AG04449 (cell line): ENCODE measurements at places on chromosomes 12 and 14.

GRCh38 chr14:51291016-51291415 lies 51.0 kb downstream of the TMX1 start:
- DNase-seq: no peak

DNA sequence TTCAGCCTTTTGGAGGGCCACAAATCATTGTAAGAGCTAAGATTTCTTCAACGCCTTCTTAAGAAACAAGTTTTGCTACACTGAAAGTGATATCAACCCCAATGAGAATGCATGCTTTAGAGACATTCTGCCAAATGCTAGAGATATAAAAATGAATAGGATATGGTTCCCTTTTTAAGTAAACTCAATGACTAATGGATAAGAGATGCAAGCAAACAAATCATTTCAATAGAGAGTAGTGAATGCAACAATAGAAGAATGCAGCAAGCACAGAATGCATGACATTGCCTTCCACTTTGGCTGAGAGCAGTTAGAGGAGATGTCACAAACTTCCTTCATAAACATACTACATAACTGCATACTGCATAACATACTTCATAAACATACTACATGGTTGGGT lies 116.4 kb downstream of the PDZRN4 start:
- no peak for DNase-seq

GRCh38 chr12:82896979-82897378 lies 210.3 kb downstream of the TMTC2 start:
- no peak for DNase-seq

GRCh38 chr12:115794659-115795081 lies 482.8 kb downstream of the MED13L start:
- no peak for DNase-seq

GRCh38 chr12:28498850-28499249 lies 308.6 kb downstream of the CCDC91 start:
- no peak for DNase-seq

- DNase-seq: no peak
Measured at GRCh38 chr12:114294303-114294685, 111.7 kb downstream of the TBX5 start.

DNA sequence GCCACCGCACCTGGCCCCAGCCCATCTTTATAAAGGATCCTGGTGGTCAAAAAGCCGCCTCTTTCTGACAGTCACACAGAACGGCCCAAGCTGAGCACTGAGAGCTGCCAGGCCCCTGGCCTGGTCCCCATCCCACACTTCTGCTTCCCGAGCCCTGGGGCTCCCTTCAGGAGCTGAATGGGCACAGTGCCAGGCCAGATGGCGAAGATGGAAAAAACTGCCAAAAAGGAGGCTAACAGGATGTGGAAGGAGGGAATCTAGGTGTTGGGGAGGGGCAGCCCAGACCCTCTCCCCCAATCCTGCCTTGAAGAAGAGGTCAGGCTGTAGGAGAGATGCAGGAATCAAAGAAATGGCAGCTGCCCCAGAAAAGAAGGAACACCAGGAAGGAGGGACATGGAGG lies 5.0 kb downstream of the LPAR5 start:
- no peak for DNase-seq

GRCh38 chr14:22780105-22780679 lies 13.7 kb downstream of the OXA1L start:
- no peak for DNase-seq

GRCh38 chr12:52838609-52839435 lies 4.7 kb upstream of the KRT79 start:
- DNase-seq: no peak

DNA sequence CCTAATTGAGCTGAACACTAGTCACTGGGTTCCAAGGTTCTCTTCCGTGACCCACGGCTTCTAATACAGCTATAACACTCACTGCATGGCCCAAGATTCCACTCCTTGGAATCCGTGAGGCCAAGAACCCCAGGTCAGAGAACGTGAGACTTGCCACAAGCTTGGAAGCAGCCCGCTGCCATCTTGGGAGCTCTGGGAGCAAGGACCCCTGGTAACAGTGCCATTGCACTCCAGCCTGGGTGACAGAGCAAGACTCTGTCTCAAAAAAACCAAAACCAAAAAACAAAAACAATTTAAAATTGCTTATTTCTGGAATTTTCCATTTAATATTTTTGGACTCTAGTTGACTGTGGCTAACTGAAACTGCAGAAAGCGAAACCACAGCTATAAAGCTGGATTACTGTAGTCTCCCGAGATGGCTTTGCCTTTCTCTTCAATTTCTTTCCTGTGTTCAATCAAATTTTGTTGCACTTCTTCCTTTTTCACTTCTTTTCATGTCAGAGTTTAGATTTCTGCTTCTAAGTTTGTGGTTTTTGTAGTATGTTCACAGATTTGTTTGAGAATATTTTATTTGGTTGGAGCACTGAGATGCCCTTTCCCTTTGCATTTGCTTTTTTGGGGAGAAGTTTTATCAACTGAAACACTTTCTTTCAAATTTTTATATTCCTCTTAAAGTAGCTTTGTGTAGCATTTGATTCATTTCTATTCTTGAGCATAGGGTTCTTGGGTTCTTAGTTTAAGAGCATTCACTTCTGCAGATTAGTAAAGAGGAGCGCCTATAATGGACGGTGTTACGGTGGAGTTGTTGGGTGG lies 44.6 kb downstream of the DDHD1 start:
- no peak for DNase-seq

DNA sequence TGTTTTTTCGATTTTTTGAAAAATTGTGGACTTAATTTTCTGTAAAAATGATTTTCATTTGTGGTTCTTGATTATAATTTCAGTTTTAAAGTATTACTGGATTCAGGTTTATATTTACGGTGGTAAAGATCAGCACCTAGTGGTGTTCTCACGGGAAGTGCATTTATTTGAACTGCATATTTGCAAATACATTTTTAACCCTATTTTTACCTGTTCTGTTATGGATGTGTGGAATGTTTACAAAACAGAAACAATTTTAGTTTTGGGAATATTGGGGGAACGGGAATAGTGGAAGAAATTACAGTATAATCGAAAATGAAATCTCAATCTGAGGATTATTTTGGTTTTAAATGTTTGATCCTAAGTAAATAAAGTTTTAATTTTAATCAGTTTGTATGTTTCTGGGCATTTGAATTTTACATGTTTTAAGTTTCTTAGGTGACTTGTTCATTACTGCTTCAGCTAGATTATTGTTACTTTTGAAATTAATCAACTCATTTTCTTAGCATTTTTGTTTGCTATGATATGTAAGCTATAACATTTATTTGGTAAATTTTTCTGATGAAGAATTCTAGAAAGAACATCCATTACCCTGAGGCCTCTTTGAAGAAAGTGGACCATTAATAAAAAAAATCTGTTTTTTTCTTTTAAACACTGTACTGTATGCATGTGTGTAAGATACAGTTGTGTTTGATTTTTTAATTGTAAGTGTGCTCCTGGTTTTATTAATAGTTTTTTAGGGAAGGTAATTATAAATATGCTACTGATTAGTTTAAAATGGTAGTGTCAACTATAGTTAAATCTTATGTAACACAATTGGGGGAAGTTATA lies 942 bp downstream of the ATF7IP start:
- no peak for DNase-seq

DNA sequence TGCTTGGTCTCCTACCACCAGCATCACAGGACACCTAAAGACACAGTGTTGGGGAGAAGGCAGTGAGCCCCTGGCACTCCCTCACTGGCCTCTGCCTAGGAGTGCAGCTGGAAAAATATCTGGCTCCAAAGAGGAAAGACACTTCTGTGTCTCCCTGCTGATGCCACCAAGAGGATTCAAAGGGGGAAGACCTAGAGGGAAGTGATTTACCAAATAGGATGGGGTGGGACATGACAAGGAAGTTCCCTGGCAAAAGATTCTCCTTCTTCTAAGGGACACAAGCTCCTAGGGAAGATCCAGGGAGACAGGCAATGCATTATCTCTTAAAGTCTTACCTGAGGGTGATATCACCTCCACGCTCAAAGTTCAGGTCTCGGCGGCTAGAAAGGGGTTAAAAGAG lies 6.1 kb downstream of the NDRG2 start:
- DNase-seq: no peak

DNA sequence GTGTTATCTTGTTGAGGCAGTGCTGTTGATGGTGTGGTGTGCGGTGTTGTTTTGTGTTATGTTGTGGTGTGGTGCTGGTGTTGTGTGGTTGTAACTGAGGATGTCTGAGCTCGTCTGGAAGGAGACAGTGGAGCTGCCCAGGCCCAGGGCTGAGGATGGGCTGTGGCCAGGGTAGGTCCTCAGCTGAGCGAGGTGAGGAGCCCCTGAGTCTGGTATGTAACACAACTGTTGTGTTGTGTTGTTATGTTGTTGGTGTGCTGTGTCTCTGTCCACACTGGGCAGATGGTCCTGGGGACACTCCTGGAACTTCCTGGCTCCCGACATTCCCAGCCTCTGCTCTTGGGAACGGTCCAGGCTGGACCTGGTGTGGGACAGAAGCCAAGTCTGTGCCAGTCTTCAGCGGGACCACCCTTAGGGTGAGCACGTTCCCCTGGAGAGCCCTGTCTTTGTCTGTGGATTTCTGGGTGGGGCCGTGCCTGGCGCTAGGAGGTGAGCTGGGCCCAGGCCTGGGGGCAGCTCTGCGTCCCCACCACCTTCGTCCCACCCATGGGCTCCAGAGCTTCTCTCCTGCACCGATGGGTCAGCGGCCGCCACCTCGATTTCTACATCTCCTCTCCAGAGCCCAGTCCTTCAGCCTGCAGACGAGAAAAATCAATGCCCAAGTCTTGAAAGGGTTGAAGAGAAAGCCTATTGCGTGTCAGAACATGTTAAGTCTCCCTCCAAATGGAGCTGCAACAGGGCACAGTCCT lies 27.4 kb upstream of the SFSWAP start:
- no peak for DNase-seq

DNA sequence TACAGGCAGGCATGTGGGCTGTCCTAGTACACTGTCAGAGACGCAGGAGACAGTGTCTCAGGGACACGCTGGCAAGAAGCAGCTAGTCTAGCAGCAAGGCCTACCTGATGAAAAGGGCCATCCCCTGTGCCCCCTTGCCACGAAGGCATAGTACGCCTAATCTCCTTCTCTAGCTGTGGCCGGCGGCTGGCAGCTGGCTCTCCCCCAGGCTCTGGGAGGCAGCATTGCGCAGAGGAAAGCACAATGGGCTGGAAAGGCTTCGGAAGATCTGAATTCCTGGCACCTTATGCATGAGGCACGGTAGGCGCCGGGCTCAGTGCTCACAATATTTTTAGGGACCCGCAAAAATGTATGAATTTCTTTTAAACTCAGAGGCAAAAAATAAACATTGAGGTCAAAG lies 16.0 kb upstream of the PLEKHH1 start:
- no peak for DNase-seq

DNA sequence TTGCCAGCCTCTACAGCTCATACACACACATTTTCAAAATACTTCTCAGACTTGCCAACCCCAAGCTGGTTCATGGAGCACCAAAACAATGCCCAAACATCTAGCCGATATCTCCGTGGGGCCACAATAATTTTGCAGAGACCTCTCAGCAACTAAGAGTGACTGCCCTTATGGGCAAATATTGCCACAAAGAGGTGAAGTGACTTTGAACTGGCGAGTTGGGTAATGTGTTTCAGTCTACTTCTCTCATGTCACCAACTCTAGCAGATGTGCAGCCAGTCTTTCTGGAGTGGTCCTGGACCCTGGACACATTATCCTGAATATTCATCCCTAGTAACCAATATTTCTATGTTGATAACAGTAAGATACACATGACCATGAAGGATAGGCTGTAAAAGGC lies 290.3 kb downstream of the EMP1 start:
- DNase-seq: no peak

GRCh38 chr12:104056419-104056972 lies 6.5 kb upstream of the GLT8D2 start:
- DNase-seq: no peak

DNA sequence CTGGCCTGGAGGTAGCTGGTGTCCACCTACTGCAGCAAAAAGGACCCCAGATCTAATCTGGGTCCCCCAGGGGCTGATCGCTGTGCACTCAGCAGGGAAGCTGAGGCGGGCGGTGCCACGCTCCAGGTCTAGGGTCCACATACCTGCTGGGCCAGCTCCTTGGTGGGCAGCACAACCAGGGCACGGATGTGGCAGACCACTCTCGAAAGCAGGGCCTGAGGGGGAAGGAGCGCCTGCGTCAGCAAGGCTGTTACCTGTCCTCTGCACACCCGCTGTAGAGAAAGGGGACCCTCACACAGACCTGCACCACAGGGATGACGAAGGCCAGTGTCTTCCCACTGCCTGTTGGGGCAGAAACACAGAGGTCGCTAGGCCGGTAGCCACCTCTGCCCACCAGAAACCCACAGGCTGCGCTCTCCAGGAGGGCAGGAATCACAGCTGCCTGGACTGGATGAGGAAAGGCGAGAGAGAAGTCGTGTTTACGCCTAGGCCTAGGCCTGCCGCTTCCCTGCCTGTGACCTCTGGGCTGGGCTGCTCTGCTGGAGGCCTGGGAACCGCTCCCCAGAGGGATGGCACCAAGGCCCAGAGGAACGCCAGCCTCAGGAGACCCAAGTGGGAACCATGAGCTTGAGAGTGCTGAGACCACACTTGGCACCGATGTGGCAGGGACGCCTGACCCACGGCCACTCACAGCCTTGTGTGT lies 2.0 kb downstream of the DDX51 start:
- DNase-seq: no peak

DNA sequence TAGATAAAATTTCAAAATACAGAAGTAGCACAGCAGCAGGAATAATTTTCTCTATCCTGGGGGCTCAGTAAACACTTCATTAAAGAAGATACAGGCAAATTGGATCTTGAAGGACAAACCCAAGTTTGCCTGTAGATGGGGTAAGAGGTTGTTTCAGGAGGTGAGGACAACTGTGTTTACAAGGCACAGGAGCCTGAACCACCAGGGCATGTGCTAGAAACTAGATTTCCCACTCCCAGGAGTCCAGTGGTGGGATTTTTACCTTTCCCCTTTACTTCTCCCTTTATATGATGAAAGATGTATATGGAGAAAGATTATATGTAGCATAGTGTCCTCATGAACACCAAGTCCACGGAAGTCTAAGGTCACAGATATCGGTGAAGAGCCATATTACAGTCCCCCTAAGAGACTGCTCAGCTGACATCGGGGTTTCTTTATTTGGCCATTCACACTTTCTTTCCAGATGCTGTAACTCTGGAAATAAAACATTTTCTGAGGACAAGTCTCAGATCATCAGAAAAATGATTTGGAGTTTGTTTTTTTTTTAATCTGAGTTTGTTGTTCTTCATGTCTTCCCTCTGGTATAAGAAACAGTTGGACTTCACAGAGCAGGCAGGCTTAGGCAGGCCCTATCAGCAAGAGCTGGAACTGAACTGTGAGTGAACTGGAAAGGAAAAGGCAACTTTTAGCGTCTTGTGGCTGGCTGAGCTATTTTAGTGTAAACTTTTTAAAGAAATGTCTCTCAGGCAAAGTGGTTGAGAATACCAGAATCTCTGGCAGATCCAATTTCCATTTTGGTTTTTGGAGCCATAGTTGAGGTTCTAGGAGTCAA lies 8.0 kb upstream of the EVL start:
- no peak for DNase-seq

DNA sequence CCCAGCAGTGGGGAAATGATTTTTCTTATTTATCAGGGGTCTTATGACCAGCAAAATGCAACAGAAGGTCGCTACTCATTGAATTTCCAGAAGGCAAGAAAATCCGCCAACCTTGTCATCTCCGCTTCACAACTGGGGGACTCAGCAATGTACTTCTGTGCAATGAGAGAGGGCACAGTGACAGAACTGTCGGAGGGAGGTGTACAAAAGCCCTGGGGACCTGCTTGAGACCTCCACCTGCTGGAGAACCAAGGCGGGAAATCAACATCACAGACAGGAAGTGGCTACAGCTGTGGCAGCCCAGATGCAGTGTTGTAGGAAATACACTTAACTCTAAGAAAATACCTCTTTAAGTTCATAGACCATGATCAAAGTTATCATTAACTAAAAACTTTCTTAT lies 250.9 kb upstream of the OR4E1 start:
- DNase-seq: no peak

GRCh38 chr14:54652605-54653052 lies 85.7 kb downstream of the SAMD4A start:
- no peak for DNase-seq
